ENCODE measurements at places on chromosomes 2 and 18.

- no peak for DNase-seq
Measured at GRCh38 chr2:162258686-162259085, 15.4 kb upstream of the FAP start.

DNA sequence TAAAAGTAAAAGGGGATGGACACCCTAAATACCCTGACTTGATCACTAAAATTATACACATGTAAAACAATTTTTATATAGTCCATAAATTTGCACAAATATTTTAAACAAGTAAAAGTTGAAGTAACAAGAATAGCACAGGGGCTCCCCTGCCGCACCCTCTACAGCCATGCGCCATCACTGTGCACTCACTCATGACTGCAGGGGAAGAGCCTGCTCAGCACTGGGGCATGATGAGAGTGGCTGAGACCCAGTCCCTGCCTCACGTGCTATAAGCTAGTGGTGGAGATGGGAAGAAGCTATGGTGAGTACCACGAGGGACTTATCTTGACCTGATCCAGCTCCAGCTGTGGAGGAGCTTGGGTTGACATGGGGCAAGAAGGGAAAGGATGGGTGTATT, 46.9 kb upstream of the MYO1B start:
- DNase-seq, result no peak

DNA sequence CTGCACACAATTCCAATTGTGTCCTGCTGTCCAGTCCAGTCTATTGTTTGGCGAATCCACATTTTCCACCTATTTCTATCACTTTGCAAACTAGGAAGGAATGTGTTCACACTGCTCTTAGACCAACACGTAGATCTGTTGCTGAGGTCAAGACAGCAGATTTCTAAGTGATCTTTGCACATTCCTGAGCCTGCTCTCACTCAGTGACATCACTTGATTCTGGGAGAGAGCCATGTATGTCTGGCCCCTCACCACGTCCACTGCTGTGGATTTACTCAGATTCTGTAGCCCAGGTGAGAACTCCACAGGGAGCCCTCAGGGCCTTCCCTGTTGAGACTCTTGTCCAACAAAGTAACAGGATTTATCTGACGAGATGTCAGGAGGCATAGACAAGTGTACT, 317.2 kb downstream of the TSN start:
- no peak for DNase-seq

GRCh38 chr2:141021109-141021508, 1109.7 kb downstream of the LRP1B start:
- DNase-seq, result no peak

DNA sequence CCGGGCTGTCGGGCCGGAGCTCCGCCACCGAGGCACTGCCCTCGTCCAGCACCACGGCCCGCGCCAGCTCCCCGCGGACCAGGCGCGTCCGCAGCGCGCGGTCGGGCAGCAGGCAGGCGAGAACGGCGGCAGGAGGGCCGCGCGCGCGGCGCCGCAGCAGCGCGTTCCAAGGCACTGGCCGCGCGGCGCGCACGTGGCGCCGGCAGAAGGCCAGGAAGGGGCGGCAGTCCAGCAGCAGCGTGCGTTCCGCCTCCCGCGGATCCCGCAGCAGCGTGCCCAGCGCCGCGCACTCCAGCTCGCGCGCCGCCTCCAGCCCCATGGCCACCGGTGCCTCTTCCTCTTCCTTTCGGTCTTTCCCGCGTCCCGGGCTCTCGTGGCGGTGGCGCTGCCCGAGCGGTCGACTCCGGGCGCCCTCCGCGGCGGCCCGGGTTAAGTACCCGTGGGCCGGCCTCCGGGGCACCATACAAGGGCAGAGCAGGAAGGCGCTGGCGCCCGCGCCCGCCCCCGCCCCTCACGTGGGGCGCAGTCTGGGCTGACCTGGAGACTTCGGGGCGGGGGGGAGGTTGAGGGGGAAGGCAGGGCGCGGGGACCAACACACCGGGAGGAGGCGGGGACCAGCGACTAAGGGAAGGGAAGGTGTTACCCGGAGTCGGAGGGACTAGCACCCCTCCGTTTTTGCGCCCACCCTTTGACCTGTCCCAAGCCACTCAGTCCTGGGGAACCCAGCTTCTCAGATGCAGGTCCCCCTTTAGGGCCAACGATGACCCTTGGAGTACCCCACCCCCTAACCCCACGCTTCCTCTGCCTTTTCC, at the start of gene DUSP2:
TSS of gene DUSP2 (minus strand) at position 405 of the 812 bp plus-strand sequence. CDS start at position 319, 86 bp downstream.
- DNase-seq, result peak; percentile 78

- no peak for DNase-seq
Measured at GRCh38 chr2:74778381-74779264, 55.3 kb upstream of the HK2 start.

Data from right atrium auricular region (tissue), 2 donors.